ENCODE measurements at places on chromosomes 5 and 9. TPM values are rescaled to one million over a fixed set of nuclear protein-coding genes. Genes with fewer than 3 reads are reported as not detected.
A peak's percentile ranks its signal among the peaks of the same experiment; 100 is the strongest.

The SIGMAR1 gene
- total RNA-seq = 36.5 TPM

DNA sequence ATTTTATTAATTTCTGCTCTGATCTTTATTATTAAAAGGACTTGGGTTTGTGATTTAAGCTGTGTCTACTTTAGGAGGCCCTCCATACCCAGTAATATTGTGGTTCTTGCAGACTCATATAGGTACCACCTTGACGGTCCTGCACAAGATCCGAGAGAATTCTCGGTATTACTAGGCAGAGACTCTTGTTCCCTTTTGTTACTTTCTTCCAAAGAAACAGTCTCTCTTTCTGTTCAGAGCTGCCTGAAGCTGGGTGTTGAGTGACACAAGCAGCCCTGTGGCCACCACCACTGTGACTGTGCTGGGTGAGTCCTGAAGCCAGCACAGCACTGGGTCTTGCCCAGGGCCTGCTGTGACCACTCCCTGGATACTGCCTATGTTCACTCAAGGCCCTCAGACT is 666.6 kb downstream of the SEMA5A start:
- no peak for DNase-seq

GRCh38 chr9:94611638-94612068 is 18.0 kb upstream of the FBP2 start:
- no peak for DNase-seq

The TMEM215 gene
- total RNA-seq = 2.1 TPM

DNA sequence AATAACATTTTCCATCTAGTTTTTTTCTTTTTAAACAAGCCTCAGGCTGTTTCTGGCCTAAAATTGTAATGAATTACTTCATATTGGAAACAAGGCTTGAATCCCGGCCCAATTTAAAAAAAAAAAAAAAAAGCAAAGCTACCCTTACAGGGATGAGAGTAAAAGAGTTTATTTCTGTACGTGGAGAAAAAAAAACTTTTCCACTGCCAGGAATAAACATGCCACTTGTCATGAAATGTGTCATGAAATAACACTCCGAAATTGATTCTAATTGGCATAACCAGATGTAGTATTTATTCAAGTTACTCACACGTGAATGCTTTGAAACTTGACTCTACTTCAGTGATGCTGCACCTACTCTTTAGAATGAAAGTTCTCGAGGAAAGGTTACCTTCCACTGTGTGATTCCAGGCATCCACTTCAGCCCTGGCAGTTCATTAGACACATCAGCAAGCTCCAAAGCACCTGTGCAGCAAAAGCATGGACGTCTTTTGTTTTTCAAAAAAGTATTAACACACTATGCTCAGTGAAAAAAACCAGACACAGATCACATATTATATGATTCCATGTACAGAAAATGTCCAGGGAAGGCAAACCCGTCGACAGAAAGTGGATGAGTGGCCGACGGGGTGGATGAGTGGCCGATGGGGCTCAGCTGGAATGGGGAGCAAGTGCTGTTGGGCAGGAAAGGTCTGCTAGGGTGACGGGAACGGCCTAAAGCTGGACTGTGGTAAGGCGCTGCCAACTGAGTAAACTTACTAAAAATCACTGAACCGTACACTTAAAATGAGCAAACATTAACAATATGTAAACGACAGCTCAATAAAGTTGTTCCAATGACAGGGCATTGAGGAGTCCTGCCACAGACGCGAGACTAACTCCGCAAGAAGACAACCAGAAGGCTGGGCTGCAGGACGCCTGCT is 21.2 kb downstream of the NSUN2 start:
- DNase-seq = no peak

GRCh38 chr5:154316223-154316935 is 125.8 kb downstream of the GALNT10 start:
- no peak for DNase-seq

DNA sequence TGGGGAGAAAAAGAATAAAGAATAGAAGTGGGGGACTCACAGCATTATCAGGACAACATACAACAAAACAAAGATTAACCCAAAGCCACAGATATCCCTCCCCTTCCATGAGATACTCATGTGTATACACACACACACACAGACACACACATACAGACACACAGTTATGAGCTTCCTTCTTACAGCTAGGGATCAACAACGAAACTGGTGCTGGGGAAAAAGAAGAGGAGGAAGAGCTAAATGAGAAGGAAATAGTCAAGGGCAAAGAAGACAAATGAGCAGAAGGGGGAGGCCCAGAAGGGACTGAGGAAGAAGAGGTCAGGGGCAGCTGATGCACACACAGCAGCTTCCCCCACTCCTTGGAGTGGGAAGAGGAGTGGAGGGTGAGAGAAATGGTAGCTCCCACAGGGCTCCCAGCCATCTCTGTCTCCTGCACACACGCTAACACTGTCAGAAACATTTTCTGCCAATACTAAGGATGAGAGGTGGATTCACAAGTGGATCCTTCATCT is 66.2 kb downstream of the SIL1 start:
- no peak for DNase-seq

DNA sequence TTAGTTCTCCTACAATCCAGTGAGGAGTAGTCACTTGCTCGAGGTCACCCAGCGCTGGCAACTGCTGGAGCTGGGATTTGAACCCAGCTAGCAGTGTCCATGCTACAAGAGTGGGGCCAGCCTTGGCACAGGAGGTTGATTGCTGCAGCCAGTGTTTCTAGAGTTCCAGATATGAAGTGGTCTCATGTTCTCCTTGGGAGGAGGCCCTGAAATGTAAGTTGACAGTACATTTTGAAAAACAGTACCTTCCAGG is 802 bp downstream of the CCDC107 start:
- DNase-seq = peak; percentile 51

DNA sequence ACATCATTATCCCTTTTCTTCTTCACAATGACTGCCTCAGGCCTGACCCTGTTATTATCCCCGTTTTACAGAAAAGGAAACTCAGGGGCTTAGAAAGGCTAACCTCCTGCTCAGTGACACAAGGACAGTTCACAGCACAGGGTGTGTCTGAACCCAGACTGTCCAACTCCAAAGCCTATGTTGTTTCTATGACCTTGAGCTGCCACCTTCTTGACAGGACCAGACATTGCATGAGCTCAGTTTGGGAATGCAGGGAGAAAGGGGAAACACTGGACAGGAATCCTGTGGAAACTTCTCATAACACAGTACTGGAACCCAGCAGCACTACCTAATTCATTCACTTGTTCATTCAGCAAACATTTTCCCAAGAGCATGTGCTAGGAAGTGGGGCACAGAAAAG is 472.8 kb downstream of the CDK5RAP2 start:
- no peak for DNase-seq

GRCh38 chr9:128097543-128098296 is 29.7 kb downstream of the SLC25A25 start:
- DNase-seq = no peak

- DNase-seq = no peak
These were observed 120.2 kb upstream of the SAP30L start for GRCh38 chr5:154325566-154325965.

The PCDHB3 gene
- total RNA-seq = 3.7 TPM

The FOXD4 gene
- not detected for total RNA-seq

The SLC9A3 gene
- total RNA-seq = 4.3 TPM

DNA sequence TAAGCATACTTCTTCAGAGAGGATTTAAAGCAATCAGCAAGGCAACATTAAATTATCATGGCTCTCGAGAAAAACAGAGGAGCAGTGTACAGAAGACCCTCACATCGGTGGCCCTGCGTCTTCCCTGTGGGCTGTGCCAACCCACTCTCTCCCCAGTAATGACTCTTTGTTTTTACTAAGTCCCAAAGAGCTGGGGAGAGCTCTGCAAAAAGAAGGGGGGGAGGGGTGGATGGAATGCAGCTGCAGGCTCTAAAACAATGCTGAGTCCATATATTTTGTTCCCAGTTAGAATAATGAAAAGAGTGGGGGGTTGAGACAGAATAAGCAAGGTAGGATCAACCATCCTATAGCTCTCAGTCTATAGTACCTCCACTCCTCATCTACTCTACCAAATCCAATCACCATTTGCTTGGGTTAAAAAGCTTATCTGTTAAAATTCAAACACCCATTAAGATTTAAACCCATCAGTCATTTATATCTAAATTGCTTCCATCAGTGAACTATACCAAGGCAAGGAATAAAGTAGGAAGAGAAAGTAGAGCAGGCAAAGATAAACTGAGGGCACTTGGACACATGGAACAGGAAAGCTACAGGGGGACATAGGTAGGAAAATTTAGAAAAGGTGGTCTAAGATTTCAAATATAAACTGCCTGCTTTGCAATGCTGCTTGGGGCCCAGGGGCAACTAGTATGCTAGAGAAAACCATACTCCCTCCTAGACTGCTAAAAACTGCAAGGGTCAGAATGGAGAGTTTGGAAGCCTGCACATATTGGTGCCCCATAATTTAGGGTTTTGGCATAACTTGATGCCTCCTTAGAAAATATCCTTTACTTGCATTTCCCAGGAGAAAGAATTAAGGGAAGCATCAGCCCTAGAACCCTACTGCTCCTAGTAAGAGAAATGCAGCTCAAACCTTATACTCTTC is 20.6 kb downstream of the ELL2 start:
- no peak for DNase-seq

DNA sequence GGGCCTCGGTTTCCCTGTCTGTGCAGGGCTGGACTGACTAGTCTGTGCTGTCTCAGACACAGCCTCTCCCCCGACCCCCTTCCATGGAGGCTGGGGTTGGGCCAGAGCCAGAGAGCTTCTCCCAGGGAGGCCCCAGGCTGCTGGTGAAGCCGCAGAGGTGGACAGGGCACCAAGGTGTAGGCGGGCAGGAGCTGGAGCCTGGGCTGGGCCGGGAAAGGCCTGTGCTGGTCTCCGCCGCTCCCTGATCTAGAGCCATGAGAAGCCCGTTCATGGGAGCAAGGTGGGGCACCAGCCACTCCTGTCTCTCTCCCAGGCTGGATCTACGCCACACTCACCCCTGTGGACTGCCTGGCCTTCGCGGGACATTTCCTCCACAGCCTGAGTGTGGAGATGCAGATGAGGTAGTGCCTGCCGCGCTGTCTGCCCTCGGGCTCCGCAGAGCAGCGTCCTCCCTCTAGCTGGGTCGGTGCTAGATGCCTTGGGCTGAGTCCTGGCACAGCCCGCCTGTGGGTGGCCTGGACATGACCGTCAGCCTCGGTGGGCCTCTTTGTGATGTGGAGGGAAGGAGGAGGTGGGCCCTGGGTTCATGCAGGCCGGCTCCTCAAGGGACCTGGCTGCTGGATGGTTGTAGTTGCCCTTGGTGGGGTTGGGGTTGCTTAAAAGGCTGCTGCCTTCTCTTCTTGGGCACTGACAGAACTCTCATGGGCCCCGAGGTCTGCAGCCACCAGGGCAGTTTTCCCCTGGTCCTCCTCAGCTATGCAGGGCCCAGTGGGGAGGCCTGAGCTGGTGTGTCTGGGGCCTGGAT is 79.4 kb downstream of the PHF2 start:
- no peak for DNase-seq

DNA sequence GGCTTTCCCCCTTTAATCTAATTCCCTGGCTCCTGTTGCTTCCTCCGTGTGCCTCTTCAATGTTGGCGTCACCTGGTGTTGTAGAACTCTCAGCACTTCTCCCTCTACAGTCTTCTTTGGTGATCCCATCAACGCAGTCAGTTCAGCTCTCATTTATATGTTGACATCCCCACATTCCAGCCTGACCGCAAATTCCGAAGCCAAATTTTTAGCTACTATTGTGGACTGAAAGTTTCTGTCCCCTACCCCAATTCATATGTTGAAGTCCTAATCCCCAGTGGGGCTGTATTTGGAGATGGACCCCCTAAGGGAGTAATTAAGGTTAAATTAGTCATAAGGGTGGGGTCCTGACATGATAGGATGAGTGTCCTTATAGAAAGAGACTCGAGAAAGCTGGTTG is 210.6 kb upstream of the ADAMTSL1 start:
- no peak for DNase-seq

- no peak for DNase-seq
These were observed 1625.2 kb downstream of the MAT2B start for GRCh38 chr5:165130656-165131055.

DNA sequence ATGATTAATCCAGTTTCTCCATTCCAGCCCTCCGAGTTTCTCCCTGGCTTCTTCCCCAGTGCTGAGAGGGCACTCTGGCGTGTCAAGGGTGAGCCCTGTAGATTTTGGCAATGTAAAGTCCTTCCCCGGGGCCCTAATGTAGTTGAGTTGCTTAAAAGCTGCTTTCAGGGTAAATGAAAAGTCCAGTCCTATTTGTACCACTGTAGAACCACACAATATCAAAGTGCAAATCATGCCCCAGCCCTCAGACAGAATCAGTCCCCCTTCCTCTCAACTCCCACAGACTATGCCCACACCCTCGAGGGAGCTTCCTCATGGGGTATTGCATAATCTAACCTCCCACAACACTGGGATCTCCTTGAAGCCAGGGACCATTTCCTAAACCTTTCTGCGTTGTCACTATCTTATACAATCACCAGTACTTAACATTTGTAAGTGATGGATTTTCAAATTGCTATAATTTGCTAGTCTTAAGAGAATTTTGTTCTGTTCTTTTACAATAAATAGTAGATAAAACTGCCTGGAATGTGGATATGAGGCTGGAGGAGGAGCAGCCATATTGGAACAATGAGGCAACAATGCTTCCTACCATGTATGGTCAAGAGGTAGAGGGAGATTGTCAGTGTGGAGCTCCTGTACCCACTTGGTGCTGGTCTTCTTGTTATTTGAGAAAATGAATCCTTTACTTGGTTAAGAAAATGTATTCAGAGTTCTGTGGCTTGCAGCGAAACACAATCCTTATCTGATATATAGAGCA is 34.4 kb downstream of the ZNF366 start:
- DNase-seq = no peak

The GAS1 gene
- 142 TPM for total RNA-seq

DNA sequence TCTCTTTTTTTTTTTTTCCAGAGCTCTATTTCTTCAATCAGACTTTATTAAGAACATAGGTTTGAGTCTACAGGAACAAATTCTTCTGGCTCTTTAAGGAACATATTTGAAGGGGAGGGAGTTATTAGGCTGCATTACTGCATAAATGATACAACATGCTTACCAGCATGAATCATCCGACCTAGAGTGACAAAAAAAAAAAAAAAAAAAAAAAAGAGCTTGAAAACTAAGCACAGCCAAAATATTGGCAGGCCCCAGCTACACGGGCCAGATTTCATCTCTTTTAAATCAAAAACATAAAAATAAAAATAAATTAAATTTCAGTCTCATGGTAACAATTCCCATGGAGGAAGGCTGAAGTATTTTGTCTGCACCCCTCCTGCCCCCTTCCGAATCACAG is 26.3 kb downstream of the MSX2 start:
- DNase-seq = no peak

The SH3PXD2B gene
- total RNA-seq = 24.0 TPM

The MAN2A1 gene
- total RNA-seq = 99.5 TPM

GRCh38 chr9:116860509-116861120 is 173.5 kb downstream of the TRIM32 start:
- peak; percentile 72 for DNase-seq

Measured in tongue (tissue), 3 donors.